ENCODE measurements at places on chromosomes 7 and 10.

DNA sequence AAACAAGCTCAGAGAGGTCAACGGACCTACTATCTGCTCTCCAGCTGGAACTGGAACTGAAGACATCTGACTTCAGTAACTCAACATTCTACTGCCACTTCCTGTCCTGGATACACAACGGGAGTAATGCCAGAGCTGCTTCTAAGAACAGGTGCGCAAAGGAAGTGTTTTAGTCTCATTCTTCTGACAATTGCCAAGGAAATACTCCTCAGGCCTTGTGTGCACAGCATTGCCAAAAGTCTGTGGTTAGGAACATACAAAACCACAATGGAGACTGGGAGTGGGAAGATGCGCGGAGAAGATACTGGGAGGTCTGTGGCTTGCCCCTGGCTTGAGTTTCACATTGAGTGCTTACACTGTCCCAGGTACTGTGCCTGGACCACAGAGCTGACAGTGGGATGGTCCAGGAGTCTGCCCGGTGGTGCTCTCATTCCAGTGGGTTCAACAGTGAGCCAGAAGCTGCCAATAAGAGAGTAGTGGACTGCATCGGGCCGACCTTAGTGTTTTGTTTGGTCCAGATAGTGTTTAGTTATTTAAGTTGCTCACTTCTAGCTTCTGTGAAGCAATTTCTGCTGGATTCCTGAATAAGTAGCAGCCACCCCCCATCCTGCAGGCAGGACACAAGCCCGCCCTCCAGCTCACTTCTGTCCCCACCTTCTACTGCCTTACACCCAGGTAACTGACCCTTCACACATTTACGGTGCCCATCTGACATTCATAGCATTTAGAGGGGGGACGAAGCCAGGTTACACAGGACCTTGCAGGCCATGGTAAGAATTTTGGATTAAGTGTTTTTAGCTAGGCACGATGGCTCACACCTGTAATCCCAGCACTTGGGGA, 10.3 kb downstream of the TBL2 start:
- DNase-seq, result no peak

DNA sequence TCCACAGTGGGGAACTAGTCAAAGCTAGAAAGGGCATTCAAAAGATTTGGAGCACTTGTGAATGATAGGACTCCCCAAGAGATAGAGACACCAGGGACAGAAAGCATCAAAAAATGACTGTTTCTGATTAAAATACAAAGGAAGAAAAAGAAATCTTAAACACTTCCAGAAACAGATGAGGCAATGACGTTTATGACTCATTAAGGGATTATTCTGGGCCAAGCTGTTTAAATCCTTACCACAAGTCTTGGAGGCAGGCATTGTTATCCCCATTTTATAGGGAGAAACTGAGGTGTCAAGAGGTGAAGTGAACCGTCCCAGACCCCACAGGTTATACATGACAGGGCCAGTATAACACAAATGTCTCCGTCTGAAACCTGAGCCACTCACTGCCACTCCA, 68.3 kb upstream of the AMPH start:
- no peak for DNase-seq

- no peak for DNase-seq
These were observed 34.6 kb downstream of the ZEB1 start for GRCh38 chr10:31353574-31353973.

DNA sequence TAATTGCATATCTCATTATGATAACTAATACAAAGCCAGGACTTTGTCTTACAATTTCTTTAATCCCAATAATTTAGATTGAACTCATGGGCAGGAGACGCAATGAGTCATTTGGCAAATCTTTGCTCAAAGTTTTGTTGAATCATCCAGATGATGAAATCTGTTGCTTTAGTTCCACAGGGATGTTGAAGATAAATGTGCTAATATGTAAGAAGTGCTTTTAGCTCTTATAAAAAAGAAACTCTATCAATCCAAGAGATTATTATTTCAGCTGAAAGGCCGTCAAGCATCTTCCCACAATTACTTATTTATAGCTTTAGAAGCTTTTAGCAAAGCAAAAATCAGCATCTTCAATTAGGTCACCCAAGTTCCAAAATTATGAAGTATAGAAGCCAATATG, 36.8 kb upstream of the ANK3 start:
- no peak for DNase-seq

GRCh38 chr7:100426516-100426915, 2.0 kb downstream of the ZCWPW1 start:
- no peak for DNase-seq
